HuH-7 (cell line): ENCODE measurements at places on chromosomes 16 and 17.

DNA sequence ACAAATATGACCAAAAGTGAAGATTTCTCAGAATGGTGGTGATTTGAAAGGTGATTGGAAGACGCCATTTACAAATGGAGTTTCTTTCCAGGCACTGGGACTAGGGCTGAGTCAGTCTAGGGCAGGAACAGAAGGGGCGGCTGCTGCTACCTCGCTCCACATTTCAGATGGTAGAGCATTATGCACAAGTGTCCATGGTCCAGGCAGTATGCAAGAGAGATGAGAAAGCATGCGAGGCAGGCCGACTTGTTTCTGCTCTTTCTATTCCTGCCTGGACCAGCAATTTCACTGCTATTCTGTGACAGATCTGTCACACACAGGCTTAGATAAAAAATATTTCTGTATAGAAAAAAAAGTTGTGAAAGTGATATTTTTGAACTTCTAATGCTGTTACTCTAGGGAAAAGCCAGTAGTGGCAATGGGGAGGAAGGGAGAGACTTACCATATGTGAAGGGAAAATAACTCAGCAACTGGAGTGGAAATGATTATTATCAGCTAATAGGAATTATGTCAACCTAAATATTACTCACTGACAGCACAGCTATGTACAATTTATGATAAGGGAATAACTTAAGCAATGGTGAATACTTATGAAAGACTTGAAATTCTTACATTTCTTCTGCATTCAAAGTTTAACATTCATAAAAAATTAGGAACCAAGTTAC is 134.7 kb upstream of the NETO2 start:
- DNase-seq: no peak

- DNase-seq: peak; percentile 36
Observed at GRCh38 chr17:73165616-73166404, 1.0 kb downstream of the SSTR2 start.

DNA sequence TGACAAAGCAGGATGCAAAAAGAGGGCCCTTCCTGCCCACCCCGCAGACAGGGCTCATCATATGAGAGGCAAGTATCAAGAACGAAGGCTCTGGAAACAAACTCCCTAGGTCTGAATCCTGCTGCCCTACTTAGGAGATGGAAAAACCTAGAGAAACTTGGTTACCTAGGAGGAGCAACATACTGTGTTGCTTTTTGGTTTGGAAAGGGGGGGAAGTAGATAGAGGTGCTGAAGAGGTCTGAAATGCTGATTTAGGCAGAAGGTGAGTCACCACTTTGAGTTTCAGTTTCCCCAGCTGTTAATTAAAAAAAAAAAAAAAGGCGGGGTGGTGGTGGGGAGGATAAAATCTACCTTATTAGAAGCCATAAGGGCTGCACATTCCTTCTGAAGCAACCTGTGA is 1.5 kb downstream of the N4BP1 start:
- no peak for DNase-seq

GRCh38 chr17:48131216-48131824 is 23.8 kb downstream of the SNX11 start:
- DNase-seq: peak; percentile 67

- DNase-seq: no peak
Observed at GRCh38 chr16:21302898-21303528, 24.9 kb upstream of the CRYM start.

GRCh38 chr16:51762081-51762996 is 611.3 kb upstream of the SALL1 start:
- DNase-seq: peak; percentile 44

- DNase-seq: no peak
Observed at GRCh38 chr16:48350736-48351135, 34.5 kb downstream of the SIAH1 start.

DNA sequence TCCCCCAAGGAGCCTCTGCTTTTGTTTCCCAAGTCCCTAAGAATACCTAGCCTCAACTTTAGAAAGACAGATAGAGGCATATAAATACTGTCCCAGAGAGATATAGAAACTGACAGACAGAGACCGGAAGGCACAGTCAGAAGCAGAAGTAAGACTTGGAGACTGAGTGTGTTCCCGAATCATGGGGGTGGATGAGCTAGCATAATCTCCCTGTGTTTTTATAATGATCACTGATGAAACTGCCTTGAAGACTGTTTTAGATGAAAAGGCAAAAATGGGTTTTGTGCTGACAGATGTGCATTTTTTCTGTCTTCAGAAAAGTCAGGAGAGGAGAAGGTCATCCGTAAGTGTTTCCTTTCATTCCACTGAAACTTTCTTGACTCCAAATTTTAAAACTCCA is 8.3 kb upstream of the PSMD3 start:
- no peak for DNase-seq

DNA sequence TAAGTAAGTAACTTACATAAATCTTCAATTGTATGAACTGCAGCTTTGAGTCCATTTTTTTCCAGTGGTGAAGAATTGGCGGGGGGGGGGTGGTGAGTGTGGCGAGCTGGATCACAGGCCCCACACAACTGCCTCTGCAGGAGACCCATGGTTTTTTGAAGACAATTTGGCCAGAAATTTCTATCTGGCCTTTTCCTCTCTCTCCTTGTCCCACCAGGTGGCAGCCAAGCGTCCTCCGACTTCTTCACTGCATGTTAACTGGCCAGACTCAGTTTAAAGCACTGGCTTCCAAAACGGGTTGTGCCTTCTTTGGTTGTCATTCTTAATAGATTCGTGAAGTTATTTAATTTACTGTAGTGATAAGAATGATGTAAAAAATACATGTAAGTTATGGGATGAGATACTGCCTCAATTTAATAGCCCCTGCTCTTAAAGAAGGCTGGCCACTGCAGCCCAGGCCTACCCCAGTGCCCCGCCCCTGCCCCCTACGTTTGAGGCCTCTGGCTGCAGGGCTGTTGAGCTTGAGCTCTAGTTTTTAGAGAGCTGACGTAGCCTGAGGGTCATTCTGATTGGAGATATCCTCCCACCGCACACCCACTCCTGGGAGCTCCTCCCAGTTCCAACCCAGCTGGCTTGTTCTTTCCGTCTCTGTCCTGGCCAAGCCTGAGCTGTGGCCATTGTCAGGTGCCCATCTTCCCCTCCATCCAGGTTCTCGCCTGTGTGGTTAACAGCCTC is 36.4 kb downstream of the AKAP1 start:
- DNase-seq: peak; percentile 59

DNA sequence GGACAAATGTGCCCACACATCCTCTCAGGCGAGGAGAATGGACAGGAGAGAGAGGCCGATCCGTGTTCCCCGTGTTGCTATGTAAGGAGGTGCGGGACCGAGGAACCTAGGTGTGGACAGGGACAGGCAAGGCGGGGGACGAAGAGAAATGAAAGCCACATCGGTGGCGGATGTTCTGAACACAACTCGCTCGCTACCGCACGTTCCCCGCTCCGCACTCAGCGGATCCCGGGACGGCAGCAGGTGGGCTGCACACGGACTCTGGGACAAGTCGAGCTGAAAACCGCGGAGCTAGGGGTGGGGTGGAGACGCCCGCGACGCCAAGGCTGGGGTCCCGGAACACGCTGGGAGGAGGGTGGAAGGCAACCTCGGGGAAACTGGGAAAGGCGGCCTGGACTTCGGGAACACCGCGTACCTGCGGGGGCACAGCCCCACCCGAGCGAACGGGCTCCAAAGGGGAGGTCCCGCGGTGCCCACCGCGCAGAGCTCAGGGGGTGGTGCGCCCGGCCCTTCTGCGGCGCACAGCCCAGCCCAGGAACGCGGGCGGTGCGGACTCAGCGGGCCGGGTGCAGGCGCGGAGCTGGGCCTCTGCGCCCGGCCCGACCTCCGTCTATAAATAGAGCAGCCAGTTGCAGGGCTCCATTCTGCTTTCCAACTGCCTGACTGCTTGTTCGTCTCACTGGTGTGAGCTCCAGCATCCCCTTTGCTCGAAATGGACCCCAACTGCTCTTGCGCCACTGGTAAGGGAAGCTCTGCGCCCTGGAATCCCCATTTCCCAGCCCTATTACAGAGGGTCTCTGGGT is at the start of gene MT1E:
TSS of gene MT1E (plus strand) at position 642 of the 803 bp plus-strand sequence. CDS start at position 713, 71 bp downstream.
- DNase-seq: peak; percentile 55

DNA sequence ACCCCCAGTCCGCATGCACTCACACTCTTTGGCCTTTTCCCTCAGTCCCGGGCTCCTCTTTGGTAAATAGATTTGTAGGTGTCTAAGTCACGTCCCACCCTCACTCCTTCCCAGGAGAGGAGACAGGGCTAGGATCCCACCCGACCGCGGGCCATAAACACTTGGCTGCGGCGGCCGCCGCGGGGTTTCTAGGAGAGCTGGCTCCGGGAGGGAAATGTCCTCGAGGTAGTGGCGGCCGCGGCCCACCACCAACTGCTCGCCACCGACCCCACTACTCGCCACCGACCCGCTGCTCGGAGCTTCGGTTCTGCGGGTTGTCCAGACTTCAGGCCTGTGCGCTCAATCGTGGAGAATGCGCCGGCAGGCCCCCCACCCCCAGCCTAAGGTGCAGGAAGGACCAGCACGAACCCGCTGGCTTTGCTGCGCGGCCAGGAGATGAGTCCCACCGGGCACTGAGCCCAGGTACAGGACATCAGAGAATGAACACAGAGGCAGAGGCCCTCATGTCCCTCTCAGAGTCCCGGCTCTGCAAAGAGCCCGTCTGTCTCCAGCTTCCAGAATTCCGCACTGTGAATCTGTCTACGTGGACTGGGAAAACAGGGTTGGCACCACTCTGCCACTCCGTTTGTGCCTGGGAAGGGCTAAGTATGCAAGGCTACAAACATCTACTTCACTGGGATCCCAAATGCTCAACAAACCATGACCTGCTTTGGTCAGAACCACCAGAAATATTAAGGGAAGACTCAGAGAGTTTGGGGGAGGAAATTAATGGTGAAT is 2.5 kb downstream of the PRAC2 start:
- DNase-seq: no peak

DNA sequence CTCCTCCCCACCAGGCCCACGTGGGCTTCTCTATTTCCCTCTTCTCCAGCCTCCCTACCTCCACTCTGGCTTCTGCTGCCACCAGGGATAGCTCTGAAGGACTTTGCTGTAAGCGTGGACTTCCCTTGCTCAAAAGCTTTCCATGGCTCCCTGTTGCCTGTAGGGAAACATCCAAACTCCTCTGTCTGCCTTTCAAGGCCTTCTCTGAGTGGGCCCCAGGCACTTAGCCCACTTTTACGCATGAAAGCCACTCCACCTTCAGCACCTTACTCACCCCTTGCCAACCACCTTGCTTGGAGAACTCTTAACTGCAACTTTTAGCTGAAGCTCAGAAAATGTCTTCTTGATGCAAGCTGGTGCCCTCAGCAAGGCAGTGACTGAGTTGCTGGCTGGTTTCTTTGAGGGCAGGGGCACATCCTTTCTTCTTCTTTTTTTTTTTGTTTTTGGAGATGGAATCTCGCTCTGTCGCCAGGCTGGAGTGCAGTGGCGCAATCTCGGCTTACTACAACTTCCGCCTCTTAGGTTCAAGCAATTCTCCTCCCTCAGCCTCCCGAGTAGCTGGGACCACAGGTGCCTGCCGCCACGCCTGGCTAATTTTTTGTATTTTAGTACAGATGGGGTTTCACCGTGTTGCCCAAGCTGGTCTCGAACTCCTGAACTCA is 52.0 kb upstream of the DLX4 start:
- DNase-seq: no peak

GRCh38 chr17:3558603-3559269 is 1.1 kb upstream of the TRPV3 start:
- DNase-seq: no peak

GRCh38 chr17:9872852-9873251 is 32.2 kb downstream of the RCVRN start:
- DNase-seq: no peak

DNA sequence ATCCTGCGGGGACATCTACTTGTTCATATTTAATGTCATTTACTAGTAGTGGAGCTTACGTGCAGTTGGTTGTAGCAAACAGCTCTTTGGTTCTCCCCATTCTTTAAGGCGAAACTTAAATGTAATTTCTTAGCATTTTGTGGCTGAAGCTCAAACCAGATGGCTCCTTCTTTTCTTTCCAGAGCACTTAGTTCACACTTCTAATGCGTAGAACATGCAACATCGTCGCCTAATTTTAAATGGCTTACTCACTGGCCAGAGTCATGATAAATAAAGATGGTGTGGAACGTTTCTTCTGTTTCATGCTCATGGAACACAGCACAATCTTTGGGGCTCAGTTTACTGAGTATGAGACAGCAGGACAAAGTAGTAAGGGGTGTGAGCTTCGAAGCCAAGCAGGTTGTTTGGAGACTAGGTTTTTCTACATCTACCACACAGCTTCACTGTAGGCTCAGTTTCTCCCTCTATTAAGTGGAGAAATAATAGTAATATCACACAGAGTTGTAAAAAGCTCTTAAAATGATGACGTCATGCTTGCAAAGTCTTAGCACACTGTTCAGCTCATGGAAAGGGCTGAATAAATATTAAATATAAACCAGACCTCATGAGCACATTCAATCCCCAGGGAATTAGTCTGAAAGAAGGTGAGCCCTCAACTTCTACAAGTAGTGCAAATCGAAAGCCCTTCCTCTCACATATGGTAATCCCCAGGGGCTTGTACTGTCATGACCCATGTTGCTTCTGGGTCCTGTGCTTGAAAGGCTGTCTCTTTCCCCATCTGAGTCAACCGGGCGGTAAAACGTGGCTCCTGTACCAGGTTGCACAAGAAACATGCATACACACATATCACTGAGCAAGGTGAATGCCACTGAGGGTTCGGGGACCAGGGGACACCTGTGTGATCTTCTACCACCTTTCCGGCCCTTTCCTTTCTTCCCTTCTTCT is 384.3 kb downstream of the CDH13 start:
- no peak for DNase-seq

GRCh38 chr17:74810699-74811485 is 34.7 kb upstream of the NAT9 start:
- DNase-seq: no peak

DNA sequence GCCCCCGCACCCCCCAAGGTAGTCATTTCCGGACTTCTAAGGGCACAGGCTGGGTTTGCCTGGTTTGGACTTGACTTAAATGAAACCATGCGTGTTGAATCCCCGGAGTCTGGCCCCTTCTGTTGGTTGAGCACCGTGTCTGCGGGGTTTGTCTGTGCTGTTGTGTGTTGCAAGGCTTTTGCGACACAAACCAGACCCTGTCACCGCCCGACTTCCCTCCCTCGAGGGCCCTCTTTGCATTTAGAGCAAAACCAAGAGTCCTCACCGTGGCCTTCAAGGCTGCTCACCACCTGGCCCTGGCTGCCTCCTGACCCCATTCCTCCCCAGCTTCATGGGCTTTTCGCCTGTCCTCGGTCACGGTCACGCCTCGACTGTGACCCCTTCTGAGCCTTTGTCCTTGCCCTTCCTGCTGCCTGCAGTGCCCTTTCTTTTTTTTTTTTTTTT is 7.4 kb downstream of the CRISPLD2 start:
- no peak for DNase-seq

DNA sequence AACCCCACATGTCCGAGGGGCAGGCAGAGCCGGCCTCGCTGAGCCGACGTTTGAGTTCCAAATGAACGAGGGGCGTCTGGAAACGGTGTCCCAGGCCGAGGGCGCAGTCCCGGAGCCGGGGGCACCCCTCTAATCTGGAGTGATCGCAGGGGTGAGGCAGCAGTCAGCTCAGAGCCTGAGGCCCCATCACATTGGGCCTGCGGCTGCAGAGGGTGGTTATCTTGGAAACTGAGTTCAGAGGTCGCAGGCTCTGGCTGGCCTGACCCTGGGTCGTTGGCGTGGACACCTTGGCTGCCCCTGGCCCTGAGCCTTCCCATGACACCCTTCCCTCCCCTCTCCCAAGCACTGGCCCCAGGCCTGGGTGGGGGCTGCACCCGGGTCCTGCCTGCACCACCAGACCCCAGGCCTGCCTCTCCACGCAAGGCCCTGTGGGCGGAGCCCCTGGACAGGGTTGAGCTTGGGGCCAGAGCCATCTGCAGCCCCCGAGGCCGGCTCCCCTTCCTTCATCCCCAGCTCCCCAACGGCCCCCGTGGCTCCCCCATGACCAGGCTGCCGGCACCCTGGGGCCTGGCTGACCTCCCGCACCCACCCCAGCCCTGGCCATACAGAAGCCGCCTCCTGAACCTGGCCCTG is 45.6 kb downstream of the ZFPM1 start:
- no peak for DNase-seq
